Hematopoietic multipotent progenitor cell treated with erythropoietin and hydrocortisone succinate and interleukin-3 and kit ligand, for 15 days (in vitro differentiated cells): ENCODE measurements at places on chromosomes 13 and 19.

- DNase-seq: no peak
Observed at GRCh38 chr19:33501693-33502356, 19.8 kb downstream of the PEPD start.

GRCh38 chr13:110466266-110466915 is 95.1 kb downstream of the RAB20 start:
- no peak for DNase-seq

- DNase-seq: no peak
Observed at GRCh38 chr13:79874396-79875360, 393.7 kb downstream of the NDFIP2 start.

DNA sequence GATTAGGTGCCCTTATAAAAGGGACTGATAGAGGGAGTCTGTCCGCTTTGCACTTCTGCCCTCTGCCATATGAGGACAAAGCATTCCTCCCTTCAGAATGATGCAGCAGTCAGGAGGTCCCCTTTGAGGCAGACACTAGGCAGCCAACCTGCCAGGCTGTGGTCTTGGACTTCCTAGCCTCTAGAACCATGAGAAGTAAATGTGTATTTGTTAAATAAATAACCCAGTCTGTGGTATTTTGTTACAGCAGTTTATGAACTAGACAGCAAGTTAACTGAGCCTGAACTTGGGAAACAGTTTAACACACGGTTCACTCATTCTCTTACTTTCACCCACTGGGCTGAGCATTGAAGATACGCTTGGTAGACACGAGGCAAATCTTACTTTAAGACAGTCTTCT is 313.2 kb downstream of the UQCRFS1 start:
- no peak for DNase-seq

- DNase-seq: no peak
Observed at GRCh38 chr19:55250262-55251036, 8.4 kb downstream of the PPP6R1 start.

DNA sequence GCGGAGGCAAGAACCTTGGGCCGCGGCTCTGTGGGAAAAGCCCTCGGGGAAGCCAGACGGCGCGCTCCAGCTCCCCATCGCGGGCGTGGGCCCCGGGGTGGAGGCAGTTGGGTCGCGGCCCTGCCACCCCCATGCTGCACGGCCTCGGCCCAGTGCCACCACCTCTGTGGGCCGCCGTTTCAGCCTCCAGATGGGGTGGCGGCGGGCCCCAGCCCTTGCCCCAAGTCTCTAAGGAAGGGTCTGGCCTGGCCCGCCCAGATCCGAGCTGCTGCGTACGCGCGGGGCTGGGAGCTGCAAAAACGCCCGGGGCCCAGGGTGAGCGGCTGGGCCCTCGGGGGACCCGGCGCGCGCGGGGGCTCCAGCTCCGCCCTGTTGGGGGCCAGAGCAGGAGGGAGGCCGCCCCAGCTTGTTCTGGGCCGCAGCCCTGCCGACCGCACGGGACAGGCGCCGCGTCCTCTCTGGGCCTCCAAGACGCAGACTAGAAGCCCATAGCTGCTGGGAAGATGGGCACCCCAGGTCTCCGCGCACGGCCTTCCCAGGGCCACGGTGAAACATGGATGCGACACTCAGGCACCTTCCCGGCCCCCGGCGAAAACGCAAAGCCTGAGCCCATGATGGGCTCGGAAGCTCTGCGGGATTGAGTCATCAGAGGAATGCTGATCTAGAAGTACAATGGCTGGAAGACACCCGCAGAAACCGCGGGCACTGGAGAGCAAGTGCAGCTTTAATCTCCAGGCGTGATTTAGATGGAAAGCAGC is 110.1 kb downstream of the KCTD15 start:
- DNase-seq: no peak

DNA sequence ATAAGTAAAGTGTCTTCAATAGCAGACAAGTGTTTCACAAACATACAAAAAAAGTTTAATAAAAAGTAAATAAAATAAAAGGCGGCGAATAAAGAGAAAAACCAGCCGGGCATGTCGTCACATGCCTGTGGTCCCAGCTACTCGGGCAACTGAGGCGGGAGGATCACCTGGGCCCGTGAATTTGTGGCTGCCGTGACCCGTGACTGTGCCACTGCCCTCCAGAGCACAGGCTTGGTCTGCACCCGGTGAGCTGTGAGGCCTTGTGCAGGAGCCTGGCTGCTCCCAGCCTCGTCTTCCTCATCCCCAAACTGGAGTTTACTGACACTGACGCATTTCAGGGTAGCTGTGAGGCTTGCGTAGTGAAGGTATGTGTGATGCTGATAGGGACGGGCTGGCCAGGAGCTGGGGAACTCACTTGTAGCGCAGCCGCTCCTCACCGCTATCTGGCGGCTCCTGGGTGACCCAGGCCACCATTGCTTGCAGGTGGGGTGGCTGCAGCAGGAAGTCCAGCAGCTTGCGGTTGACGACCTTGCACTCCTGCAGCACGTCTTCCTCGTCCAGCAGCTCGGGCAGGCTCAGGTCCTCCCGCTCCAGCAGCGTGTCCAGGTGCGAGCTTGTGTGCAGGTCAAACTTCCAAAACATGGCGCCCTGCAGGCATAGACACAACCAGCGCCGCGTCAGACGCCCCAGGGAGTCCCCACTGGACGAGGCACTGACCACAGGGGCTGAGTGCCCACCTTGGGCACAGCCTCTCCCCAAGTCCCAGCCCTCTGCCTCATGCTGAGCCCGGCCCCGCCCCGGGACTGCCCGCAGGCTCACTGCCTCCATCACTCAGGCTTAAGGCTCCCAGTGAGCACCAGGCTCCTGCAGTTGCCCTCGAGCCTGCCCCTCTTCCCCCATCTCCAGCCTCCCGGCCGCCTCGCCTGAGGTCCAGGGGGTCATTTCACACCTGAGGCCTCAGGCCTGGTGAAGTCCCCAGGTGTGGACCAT is 12.1 kb downstream of the PPP6R1 start:
- no peak for DNase-seq

DNA sequence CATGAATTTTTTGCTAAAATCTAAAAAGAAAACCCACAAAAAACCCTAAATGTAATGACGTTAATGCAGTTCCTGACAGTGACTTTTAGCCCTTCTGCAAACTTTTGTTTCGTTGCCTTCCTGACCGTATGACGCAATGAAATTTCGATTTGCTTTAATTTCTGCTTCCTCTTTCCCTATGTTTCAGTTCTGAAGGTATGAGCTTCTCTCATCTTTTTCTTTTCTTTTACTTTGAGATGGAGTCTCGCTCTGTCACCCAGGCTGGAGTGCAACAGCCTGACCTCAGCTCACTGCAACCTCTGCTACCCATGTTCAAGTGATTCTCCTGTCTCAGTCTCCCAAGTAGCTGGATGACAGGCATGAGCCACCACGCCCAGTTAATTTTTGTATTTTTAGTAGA is 6.1 kb upstream of the LILRA5 start:
- no peak for DNase-seq

DNA sequence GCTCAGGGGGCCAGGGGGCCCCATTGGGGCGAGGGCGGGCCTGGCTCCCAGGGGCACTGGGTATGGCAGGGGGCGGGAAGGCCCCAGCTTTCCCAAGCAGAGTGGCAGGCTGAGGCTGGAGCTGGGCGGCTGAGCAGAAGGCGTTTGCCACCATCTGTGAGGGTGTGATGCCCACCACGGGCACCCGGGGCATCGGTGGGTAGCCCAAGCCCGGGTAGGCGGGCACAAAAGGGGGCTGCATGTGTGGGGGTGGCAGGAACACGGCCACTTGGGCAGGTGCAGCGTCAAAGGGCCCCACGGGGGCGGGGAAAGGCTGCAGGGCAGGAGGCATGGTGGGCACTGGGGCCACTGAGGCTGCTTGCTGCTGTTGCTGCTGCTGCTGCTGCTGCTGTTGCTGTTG is 22.8 kb downstream of the NUMBL start:
- no peak for DNase-seq

DNA sequence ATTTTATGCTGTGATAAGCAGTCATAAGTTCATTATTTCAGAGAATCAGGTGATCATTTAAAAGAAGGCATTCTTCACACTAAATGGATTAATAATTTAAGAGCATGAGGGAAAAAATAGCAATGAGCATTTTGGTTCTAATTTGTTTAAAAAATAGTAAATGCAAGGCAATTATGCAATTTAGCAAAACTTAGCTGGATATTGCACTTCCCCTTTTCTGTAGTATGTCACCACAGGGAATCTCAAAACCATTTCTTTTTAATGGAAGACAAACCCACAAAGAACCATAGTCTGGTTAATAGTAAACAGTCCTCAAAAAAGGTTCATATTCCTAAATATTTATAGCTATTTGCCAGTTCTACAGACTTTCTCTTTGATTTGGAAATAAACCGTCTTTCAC is 30.2 kb downstream of the COG6 start:
- no peak for DNase-seq

DNA sequence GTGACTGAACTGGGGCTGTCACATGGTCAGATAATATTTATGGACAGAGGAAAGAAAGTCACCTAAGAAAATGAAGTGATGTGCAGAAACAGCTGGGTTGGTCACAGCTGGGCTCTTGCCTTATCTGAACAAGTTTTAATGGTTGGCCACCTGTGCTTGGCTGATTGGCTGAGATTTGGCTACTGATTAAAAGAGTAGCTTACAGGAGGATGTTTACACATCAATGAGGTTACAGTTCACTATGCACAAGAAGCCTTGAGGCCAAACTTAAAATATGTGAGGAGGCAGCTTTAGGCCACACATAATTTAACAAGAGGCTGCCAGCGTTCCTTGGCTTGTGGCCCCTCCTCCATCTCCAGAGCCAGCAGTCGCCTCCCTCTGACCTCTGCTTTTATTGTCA is 99.2 kb upstream of the C1QTNF9B start:
- DNase-seq: no peak

DNA sequence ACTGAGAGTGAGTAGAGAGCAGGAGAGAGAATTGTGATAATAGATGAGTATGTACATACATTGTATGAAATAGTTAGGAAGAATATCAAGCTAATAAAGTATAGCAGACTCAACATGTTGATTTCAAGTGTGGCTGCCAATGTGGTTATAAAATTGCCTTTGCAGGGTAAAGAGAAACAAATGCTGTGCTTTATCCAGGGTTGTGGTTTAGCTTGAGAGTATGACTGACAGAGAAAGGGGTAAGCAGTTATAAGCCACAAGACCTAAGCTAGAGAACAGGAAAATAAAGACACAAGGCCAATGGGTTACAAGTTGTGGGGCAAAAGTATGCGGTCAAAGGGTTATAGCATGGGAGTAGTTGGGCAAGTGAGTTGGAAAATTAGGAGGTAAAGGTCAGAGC is 1217.5 kb downstream of the DIAPH3 start:
- DNase-seq: no peak

- no peak for DNase-seq
Observed at GRCh38 chr19:35000647-35001501, 751 bp downstream of the GRAMD1A start.

- no peak for DNase-seq
Observed at GRCh38 chr13:42847891-42848663, 66.7 kb downstream of the FAM216B start.

GRCh38 chr19:32053861-32054260 is 291.5 kb upstream of the ZNF507 start:
- no peak for DNase-seq

- no peak for DNase-seq
Observed at GRCh38 chr19:1901940-1902404, 3.2 kb upstream of the ADAT3 start.

GRCh38 chr13:113295776-113296175 is 1.3 kb upstream of the LAMP1 start:
- DNase-seq: peak; percentile 35

GRCh38 chr13:43081866-43082265 is 58.5 kb downstream of the DNAJC15 start:
- DNase-seq: no peak

- peak; percentile 42 for DNase-seq
Observed at GRCh38 chr13:97258801-97259200, 36.7 kb downstream of the MBNL2 start.

GRCh38 chr13:104143760-104144416 is 1077.7 kb upstream of the SLC10A2 start:
- no peak for DNase-seq

- DNase-seq: no peak
Observed at GRCh38 chr13:21324803-21325202, 134.3 kb downstream of the ZDHHC20 start.

DNA sequence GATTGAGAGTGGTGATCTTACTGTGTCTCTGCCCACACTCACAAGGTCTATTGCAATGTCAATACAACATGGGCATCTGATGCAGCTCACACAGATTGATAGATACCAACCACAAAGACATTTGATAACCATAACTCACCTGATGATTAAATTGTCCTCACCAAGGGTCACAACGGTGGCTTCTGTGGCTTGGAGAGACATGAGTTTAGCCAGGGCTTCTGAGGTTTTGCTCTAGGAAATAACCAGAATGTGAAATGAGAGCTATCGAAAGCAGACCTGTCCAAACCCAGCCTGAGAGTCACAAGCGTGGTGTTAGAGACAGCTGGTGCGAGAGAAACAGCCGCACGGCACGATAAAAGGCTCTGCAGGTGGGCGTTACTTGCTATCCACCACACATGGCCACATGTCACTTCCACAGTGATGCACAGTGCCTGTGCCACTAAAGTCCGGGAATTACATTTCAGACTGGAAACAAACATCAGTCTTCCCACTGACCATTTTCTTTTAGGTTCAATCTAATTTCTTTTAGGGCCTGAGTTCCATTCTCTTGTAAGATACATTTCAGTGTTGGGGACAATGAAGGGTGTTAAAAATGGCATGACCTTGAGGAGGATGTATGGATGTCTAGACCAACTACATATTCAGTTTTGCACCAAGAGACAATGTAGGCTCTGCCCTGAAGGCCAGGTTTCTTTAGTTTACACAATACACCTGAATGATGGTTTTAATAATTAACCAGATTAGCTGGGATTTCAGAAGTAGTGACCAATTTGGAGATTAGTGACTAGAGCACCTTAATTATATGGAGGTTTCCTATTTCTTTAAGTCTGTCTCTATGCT is 53.7 kb downstream of the ATP7B start:
- no peak for DNase-seq

DNA sequence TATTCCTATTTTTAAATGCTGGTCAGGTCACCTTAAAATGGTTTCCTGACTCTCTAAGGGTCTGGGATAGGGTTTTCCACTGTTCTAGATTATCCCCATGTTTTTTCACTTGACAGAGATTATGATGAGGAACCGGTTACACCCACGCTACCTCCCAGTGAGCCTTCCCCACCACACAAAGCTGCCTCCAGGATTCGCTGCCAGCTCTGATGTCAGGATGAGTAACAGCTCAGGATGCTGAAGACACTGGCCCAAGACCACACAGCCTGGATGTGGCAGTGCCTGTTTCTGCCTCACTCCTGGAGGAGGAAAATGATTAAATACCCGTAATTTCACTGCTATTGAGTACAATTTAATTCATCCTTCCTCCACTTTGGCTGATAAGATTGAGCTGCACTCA is 22.9 kb downstream of the ZNF114 start:
- no peak for DNase-seq

- DNase-seq: peak; percentile 32
Observed at GRCh38 chr19:18392417-18392816, 5.0 kb downstream of the LRRC25 start.

DNA sequence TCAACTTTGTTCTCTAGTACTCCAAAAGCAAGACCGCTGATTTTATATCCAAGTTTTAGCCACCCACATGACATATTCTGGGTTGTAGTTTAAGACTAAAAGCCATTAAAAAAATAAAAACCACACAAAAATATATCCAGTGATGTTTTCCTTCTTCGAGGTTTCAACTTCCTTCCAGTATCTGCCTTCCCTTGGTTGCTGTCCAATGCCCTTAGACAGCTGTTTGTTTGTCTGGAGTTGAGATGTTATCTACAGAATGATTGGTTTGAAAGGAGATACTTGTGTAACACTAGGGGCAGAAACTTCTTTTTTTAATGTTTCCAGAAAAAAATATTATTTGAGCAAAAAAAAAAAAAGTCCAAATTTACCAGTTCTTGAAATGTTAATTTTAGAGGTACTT is 591.5 kb upstream of the PCDH9 start:
- DNase-seq: no peak
